ENCODE measurements at places on chromosomes 3 and 15. TPM values are rescaled to one million over a fixed set of nuclear protein-coding genes. Genes with fewer than 3 reads are reported as not detected.

- peak; percentile 79 for DNase-seq
These were observed 266.4 kb upstream of the HES1 start for GRCh38 chr3:193869221-193870201.

DNA sequence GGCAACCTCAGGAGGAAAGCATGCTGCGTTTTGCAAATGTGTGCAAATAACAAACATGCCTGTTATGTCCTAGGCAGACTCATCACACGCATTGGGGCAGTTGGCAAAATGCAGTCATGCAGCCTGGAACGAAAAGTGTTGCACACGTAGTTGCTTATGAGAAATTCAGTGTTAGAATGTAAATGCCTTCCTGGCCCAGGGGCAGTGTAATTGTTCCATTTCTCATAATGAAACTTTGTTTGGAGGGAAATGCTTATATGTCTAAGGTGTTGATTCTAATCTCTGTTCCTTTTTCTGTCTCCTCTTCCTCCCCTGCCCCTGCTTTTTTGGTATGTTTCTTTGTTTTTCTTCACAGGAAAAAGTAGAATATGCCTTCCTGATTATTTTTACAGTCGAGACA is 156.0 kb downstream of the CACNA1D start:
- DNase-seq, result no peak

GRCh38 chr3:13106308-13107001 is 33.2 kb upstream of the IQSEC1 start:
- peak; percentile 17 for DNase-seq

GRCh38 chr3:13424141-13424844 is 4.2 kb upstream of the NUP210 start:
- DNase-seq, result no peak

GRCh38 chr3:44132061-44132460 is 109.6 kb upstream of the TOPAZ1 start:
- no peak for DNase-seq

- no peak for DNase-seq
These were observed 1.7 kb downstream of the PAK2 start for GRCh38 chr3:196741249-196741889.

GRCh38 chr3:138232705-138233364 is 45.7 kb downstream of the ARMC8 start:
- no peak for DNase-seq

- DNase-seq, result no peak
These were observed 397.6 kb downstream of the GBE1 start for GRCh38 chr3:81363816-81364215.

GRCh38 chr3:12541625-12542024 is 3.7 kb downstream of the MKRN2OS start:
- DNase-seq, result no peak

GRCh38 chr3:181616088-181617070 is 95.3 kb upstream of the SOX2 start:
- no peak for DNase-seq

DNA sequence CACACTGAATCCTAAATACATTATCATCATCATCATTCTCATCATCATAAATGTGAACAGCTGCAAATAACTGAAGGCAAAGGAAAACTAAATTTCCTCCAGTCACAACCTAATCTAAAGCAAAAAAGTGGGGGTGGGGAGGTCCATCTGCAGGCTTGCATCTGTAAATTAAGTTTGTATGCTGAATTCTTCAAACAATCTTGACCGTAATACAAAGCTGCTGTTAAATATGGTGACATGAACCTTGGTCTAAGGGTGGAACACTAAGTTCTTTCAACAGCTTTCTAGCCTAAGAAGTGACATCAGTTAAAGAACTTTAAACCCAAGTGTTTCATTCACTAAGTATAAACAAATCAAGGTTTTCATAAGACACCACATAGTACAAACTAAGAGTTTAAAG is 4.3 kb downstream of the LRRFIP2 start:
- DNase-seq, result no peak

GRCh38 chr3:113831103-113831355 is 7.6 kb upstream of the GRAMD1C start:
- DNase-seq, result no peak

GRCh38 chr3:33313331-33313730 is 36.1 kb downstream of the FBXL2 start:
- DNase-seq, result no peak

- no peak for DNase-seq
These were observed 21.3 kb downstream of the MLH1 start for GRCh38 chr3:37014620-37015019.

DNA sequence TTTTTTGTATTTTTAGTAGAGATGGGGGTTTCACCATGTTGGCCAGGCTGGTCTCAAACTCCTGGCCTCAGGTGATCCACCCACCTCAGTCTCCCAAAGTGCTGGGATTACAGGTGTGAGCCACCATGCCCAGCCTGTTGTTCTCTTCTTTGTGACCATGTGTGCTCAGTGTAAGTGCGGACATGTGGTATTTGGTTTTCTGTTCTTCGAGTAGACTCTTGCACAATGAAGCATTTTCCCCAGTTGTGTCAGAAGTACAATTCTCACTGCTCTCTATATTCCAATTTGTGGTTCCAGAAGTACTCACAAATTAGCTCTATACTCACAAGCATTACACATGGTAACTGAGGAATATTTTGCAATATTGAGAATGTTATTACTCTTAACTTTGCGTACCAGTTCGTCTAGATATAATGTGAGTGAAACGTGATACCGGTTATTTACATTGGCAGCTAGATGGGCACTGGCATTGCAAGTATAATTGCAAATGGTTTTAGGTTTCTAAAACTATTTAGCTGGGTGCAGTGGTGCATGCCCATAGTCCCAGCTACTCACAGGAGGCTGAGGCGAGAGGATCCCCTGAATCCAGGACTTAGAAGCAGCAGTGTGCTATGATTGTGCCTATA is 34.2 kb upstream of the MTMR14 start:
- DNase-seq, result no peak

GRCh38 chr15:70584838-70585706 is 178.3 kb downstream of the UACA start:
- DNase-seq, result peak; percentile 72

- no peak for DNase-seq
These were observed 25.8 kb downstream of the TIMP4 start for GRCh38 chr3:12132881-12133280.

DNA sequence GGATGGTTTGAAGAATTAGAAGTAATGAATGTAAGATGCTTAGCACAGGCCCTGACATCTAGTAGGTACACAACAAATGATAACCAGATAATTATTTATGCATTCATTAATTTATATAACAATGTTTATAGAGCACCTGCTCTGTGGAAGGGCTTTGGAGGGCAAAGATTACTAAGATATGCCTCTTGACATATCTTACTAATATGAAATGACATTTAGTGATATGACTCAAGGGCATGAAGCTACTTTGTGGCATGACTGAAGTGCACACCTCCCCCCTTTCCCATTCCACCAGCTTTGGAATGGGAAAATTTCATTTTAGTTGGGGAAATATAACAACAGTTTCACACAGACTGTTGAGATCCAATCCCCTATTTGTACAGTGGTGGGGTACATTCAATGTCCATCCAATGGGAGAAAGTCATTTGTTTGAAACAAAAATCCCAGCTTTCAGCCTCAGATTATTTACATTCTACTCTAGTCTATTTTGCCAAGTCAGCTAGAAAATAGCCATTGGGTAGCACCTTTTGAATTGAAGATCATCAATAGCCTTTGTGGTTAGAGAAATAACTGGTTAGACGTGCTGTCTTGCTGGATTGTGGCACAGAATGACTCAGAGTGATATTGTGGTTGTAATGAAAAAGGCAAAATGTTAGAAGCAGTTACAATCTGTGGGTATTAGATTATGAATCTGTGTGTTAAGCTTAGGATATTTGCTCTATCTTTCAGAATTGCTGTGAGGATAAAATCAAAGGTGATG is 72.9 kb downstream of the MOBP start:
- DNase-seq, result no peak

- DNase-seq, result peak; percentile 99
These were observed at the start of gene RAB7A for GRCh38 chr3:128726023-128727016. RAB7A (plus strand) TSS chr3:128726183; CDS start chr3:128795368, 69,185 bp downstream.

- no peak for DNase-seq
These were observed 78.2 kb upstream of the THBS1 start for GRCh38 chr15:39502611-39503195.

DNA sequence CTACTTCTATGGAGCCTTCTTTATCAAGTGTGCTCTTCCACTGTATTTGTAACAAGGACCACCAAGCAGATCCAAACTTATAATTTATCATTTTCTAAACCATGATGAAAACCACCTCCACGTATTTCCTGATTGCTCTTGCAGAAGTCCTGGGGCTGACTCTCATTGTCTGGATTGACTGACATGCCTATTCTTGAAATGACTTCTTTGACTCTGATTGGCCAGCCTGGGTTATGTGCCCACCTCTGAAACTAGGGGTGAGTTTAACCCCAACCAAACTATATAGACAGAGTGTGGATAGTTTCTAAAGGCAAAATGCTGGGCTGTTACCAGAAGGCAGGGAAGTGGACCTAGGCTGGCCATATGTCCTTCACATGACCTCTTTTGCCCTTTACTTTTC is 12.7 kb downstream of the TMPRSS7 start:
- no peak for DNase-seq

GRCh38 chr15:25327686-25328085 is 111.1 kb downstream of the UBE3A start:
- DNase-seq, result no peak

GRCh38 chr3:39178553-39178952 is 13.8 kb downstream of the XIRP1 start:
- no peak for DNase-seq

DNA sequence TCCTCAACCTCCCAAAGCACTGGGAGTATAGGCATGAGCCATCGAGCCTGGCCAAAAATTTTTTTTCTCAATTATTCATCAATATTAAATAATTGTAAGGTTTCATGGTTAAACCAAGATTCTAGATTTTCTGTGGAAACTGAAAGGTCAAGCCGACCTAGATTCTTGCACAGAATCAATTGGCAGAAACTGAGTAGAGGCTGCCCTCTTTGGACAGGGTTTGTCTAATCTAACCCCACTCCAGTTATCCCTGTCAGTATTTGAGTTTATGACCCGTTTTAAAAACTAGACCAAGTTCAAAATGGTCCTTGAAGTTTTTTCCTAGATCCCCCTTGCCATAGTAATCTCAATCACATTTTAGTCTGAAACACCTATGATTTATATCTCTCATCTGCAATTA is 8.6 kb upstream of the ADAM10 start:
- no peak for DNase-seq

- peak; percentile 73 for DNase-seq
These were observed 15.9 kb downstream of the ABTB1 start for GRCh38 chr3:127688416-127689265.

GRCh38 chr15:90300988-90301706 is 35.7 kb downstream of the NGRN start:
- peak; percentile 80 for DNase-seq

DNA sequence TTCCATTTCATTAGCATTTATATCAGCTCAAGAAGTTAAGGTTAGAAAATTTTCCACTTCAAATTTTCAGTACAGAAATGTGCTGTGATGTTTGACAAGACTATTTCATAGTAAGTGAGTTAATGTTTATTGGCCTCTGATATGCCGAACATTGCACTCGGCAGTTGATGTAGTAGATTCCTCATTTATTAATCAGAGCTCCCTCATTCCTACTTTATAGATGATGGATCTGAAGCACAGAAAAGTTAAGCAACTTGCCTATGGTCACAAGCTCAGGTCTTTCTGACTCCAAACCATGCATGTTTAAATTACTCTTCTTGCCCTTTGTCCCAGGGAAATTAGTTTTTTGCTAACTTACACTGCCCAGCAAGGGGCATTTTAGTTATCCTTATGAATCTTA is 92.0 kb downstream of the ATG7 start:
- no peak for DNase-seq

Gene NMB
- polyA plus RNA-seq, result 3.8 TPM

Gene PTX3
- 3.1 TPM for polyA plus RNA-seq

Gene PLEKHO2
- polyA plus RNA-seq, result 12.2 TPM

Gene THRB
- 25.9 TPM for polyA plus RNA-seq

Gene CMTM8
- polyA plus RNA-seq, result 0.63 TPM

Gene BSN
- polyA plus RNA-seq, result not detected

Gene GOLGA8S
- 0.26 TPM for polyA plus RNA-seq

Gene ALDH1A2
- polyA plus RNA-seq, result 15.1 TPM

Gene KLHL40
- not detected for polyA plus RNA-seq

Gene CGGBP1
- polyA plus RNA-seq, result 53.2 TPM

Gene GPR87
- polyA plus RNA-seq, result not detected

Gene MORF4L1
- polyA plus RNA-seq, result 457 TPM

Gene RASL12
- 82.1 TPM for polyA plus RNA-seq

Measured in aorta (tissue), 5 donors.